Stimulated activated CD8-positive, alpha-beta memory T cell treated with anti-CD3 and anti-CD28 coated beads, Interleukin-15, amount 100 ng/mL, for 1 hour (primary cell): ENCODE measurements at places on chromosomes 5 and 9.

GRCh38 chr5:36735891-36736290 is 129.5 kb downstream of the SLC1A3 start:
- DNase-seq = no peak

- no peak for DNase-seq
These were observed 7.3 kb downstream of the BHMT2 start for GRCh38 chr5:79076819-79077218.

DNA sequence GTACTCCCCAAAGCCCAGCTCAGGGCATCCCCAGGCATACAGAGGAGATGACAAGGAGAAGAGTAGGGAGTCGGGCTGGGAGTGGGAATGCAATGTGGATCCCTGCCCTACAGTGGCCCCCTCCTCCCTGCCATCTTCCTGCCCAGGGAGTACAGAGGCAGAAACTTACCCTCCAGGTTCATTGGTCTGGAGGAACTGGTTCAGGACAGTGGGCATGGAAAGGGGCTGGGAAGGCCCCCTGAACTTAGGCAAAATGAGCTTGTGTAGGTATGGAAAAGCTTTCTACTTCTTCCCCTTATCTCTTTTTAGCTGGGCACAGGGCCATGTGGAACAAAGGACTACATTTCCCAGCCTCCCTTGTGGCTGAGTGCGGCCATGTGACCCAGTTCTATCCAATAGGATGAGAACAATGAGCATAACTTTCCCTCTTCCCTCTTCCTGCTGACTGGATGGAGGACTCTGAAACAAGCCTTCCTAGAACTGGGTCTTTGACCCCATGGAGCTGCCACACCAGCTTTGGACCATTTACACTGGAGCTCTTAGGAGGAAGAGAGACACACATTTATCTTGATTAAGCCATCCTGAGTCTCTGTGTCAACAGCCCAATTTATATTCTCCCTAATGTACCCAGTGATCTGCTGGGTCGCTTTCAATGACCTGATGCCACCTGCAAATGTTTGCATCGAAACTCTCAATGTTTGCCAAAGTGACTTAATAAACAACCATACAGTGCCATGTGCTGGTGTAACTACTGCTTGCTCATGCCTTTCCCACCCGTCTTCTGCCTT is 25.0 kb upstream of the HMCN2 start:
- DNase-seq = no peak

GRCh38 chr9:12880406-12881015 is 105.7 kb downstream of the LURAP1L start:
- no peak for DNase-seq
